ENCODE measurements at places on chromosomes 1 and 21.
A peak's percentile ranks its signal among the peaks of the same experiment; 100 is the strongest.

DNA sequence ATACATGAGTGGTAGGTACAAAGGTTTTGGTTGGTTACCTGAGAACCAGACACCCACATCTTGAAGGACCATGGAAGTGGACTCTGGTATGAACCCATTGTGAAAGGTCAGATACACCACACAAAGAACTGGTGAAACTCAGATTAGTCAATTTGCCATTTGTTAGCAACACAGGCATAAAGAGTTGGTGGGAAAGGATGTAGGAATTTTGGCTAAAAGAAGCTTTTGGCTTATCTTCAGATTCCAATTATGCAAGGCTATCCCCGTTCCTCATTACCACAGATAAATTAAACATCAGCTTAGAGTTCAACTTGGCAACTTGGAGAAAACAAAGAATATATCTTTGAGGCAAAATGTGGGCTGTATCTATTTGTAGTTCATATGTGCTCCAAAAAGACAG, 87.0 kb upstream of the IRF2BP2 start:
- DNase-seq, result peak; percentile 56

DNA sequence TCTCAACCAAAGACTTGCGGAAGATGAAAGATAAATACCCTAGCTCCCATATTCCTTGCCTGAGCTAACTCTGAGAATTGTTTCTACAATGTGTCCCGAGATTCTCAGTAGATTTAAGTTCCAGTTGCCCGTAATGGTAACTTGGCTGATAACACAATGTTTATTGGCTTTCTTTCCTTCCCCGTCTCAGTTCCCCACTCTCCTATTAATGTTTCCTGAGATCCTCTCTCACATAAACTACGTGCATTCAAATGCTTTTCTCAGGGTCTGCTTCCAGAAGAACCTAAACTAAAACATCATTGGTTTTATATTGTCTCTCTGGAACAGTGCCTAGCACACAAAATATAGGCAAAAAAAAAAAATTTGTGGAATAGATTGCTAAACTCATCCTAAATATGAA, 794.2 kb upstream of the ADGRL2 start:
- DNase-seq, result no peak

- no peak for DNase-seq
Measured at GRCh38 chr1:198086051-198086745, 70.6 kb upstream of the NEK7 start.

DNA sequence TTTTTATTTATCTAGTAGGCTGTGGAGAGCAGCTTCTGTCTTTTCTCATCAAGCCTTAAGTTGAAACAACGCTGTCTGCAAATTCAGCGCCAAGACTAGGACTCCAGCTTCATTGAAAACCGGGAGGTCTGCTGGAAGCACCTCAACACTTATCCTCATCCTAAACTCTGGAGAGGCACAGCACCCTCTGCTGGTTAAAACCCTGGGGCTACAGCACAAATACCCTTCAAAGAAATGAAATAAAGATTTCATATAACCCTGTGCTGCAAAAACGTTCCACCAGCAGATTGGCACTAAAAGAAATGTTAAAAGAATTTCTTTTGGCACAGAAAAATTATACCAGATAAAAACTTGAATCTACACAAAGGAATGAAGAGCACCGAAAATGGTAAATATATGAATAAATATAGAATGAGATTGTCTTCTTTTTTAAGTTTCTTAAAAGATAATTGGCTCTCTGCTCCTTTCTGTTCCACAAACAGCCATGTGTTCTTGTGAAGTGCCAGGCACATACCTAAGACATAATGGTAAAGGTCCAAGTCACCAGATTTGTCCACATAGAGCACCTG, 227.7 kb upstream of the SAMSN1 start:
- DNase-seq, result no peak

GRCh38 chr1:56120021-56120420, 459.3 kb downstream of the PLPP3 start:
- peak; percentile 50 for DNase-seq

DNA sequence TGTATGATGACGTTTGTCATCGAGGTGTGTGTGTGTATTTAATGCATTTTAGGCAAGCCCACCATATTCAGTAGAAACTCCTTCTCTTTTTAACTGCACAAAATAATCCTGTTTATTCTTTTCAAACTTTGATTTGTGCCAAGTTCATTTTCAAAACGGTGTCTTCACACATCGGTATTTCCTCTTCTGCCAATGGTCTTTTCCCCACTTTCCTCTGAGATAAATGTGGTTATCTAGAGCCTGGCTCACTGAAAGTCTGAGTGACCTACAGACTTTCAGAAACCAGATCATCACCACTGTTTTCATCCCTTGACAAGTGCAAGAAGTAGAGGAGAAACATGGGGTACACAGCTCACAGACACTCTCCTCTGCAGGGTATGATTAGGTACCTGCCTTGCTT, 69.4 kb downstream of the GPATCH2 start:
- DNase-seq, result no peak

GRCh38 chr21:39525129-39525528, 73.4 kb downstream of the SH3BGR start:
- no peak for DNase-seq

Measured in fibroblast of skin of abdomen (primary cell).